ENCODE measurements at places on chromosomes 6 and 20. TPM values are rescaled to one million over a fixed set of nuclear protein-coding genes. Genes with fewer than 3 reads are reported as not detected.

DNA sequence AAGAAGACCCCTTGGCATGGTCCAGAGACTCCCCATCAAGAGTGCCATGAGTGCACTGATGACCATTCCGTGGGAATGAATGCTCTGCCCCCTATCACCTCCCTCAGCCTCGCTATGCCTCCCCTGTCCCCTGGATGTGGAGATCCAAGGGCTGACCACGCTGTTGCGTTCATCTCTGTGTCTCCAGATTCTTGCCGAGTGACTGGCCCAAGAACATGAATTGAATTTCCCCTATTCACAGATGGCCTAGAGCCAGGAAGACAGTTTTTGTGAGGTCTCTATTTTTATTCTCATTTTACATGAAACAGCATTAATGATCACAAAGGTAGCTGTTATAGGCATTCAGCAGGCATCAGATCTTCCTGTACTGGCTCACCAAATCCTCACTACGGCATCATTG is 33.6 kb downstream of the MAFB start:
- DNase-seq, result no peak

DNA sequence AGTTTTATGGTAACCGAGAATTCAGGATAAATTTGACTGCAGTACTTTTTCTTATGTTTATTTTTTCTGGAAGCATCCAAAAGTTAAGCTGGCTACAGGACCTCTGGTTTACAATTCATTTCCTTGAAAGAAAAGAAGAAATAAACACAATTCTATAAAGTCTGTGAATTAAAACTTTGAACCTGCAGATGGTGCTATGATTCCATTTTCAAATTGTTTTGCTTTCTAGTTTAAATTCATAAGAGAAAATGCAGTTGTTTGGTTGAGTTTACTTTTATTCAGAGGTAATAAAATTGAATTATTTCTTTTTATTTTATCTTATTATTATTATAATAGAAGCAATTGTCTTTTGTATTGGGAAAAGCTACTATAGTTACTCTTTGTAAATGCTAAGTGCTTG is 1.8 kb upstream of the VIP start:
- no peak for DNase-seq

- no peak for DNase-seq
Observed at GRCh38 chr20:61328911-61329558, 77.0 kb downstream of the CDH4 start.

DNA sequence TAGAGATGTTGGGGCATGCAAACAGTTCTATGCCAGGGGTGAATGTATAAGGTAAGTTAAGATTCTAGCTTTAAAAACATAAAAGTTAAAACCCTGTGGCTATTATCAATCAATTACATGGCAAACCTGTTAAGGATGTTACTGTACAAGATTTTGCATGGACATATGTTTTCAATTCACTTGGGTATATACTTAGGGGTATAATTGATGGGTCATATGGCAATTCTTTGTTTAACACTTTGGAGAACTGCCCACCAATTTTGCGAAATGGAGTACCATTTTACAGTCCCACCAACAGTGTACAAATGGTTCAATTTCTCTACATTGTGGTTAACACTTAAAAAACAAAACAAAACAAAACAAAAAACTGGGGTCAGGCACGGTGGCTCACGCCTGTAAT is 9.4 kb upstream of the NCOA3 start:
- DNase-seq, result no peak

- no peak for DNase-seq
Observed at GRCh38 chr6:33742092-33742491, 4.6 kb downstream of the IP6K3 start.

DNA sequence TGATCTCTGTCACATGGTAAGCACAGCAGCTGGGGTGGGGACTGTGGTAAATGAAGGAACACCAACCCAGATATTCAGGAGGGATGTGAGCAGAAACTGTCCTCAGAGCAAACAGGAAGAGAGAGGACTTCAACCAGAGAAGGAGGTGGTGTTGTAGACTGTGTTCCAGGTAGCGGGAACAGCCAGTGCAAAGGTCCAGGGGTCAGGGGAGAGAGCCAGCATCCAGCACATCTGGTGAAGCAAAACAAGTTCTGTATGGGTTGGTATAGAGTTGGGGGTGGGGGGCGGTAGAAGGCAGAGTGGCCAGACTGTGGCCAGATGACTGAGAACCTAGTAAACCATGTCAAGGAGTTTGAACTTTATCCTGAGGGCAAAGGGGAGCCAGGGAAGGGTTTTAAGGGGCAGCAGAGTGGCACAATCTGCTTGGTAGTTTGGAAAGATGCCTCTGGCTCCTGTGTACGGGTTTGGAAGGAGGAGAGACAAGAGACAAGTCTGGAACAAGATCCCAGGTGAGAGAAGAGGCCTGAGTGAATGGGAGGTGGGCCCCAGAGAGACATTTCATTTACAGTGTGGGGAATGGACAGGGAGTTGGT is 27.8 kb upstream of the TTPAL start:
- no peak for DNase-seq

GRCh38 chr20:37797669-37798175 is 103.9 kb downstream of the CTNNBL1 start:
- DNase-seq, result no peak

DNA sequence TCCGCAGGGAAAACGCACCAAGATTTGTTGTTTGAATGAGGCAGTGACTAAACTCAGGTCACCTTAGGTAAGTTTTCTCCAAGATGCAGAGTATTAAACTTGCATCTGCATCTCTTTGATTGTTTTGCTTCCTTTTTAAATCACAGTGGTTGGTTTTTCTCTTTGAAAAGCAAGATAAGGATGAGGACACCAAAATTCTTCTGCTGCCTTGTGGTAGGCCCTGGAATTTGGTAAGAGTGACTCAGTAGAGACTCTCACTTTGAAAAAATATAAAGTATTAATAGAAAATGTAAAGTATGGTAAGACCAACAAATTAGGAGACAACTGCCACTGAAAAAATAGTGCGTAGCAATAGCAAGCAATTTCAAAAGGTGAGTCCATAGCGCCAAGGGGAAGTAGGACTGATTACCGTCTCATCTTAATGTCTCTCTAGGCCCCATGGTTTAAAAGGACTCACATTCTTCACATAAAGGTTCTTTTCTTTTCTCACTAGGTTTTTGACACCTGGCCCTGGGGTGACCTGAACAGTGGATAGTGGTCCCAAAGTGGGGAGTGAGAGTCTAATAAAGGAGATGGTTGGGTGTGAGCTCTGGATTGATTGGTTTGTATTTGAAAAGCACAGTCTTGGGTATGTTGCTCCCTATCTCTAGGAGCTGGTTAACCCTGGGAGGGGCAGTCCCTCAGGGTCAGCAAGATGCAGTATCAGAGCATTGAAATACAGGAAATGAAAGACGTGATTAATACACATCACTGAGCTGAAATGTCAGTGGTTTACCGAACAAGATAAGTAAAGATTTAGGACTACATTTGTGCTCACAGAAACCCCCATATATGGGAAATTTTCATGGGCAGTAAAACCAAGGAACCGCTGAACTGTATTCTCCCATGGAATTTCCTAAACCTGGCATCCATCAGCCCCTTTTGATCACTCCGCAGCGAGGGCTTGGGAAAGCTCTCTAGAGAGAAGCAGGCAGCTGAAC is 221.2 kb downstream of the SLC24A3 start:
- DNase-seq, result no peak

DNA sequence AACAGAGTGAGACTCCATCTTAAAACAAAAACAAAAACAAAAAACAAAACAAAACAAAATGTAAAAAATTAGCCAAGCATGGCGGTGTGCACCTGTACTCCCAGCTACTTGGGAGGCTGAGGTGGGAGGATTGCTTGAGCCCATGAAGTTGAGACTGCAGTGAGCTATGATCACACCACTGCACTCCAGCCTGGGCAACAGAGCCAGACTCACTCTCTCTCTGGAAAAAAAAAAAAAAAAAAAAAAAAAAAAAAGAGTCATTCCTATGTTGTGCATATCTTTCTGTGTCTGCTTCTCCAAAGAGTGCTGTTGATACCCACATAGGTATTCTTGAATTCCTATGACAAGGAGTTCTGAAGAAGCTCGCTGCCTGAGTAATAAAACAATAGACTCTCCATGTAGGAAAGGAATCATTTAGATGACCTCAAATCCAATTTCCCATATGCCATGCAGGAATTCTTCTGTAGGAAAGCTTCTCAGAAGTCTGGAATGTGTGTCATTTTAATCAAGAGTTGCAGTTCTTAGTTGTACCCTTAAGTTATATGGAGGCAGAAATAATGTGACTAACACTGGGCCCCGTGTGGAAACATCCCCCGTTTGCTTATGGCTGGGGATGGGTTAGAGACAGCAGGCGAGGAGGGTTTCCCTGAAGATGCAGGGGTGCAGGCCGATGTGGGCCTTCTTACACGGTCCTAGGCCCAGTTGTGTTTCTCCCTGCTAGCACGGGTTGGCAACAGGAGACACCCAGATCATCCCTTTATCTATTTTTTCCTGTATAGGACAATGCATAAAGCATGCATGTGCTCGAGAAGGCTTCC is 79.4 kb downstream of the ZDHHC14 start:
- DNase-seq, result no peak

HLA-F gene
- polyA plus RNA-seq, result 5.0 TPM

COL19A1 gene
- polyA plus RNA-seq, result 4.0 TPM

KHDC1L gene
- polyA plus RNA-seq, result 0.62 TPM

TOP1 gene
- polyA plus RNA-seq, result 123 TPM

RAET1E gene
- polyA plus RNA-seq, result 0.37 TPM

Data from left kidney (tissue), 8 donors.